CD4-positive, alpha-beta T cell treated with Interleukin-6 at 100 ng/mL for 8 hours (primary cell): ENCODE measurements at places on chromosomes 5 and 9.

DNA sequence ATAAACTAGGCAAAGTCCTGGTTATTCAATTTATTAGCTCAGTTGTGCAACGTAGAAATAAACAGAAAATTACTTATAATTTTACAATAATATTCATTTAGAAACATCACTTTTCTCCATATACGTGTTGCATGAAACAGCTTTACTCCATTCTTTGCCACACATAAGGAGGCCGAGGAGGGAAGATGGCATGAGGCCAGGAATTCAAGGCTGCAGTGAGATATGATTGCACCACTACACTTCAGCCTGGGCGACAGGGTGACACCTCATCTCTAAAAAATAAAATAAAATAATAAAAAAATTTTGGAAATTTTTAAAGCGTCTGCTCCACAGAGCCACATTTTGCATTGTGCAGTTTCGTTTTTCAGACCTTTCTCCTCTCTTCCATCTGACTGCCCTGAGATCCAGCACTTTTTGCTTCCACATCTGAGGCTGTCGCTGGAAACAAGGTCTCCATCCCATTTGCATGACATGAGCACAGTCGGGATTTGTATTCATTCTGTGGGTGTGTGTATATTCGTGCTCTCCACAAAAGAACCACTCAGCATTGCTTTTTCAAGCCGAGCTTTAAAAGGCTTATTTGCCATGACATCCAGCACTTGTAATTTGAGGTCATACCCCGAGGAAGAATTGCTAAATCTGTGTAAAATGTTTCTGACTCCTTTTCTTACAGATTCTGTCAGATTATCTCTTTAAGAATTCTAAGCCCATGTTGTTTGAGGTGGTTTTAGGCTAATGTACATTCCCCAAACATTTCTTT lies 98.6 kb upstream of the MSX2 start:
- DNase-seq = no peak

DNA sequence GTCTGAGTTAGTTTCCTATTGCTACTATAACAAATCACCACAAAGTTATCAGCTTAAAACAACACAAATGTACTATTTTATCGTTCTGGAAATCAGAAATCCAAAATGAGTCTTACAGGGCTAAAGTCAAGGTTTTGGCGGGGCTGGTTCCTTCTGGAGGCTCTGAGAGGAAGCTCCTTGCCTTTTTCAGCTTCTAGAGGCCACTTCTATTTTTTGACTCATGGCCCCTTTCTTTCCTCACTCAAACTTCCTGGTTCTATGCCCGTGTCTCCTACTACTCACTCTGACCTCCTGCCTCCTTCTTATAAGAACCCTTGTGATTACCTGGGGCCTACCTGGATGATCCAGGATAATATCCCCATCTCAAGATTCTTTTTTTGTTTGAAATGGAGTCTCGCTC lies 48.2 kb downstream of the GABBR2 start:
- no peak for DNase-seq

DNA sequence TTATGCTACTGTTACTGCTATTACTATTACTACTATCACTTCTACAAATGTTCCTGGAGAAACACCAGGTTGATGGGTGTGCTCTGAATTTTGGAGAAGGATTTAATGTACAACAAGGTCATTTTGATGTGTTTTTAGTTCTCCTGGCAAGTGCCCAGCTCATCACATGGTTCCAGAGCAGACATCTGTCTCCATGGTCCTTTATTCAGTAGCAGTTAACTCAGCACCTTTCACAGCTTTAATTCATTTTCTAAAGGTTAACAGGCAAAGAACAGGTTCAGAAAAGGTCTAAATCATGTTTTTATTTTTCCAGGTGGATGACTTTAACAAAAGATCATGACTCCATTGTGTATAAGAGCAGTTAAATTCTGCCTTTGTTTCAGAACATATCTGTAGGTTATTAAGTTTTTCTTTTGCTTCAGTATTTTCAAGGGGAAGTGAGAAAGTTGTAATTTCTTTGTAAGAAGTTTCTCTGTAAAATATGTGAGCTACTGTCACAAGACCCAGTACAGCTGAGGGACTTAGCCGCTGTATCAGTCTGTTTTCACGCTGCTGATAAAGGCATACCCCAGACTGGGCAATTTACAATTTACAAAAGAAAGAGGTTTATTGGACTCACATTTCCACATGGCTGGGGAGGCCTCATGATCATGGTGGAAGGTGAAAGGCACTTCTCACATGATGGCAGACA lies 41.9 kb downstream of the MTRR start:
- no peak for DNase-seq

- DNase-seq = no peak
These were observed 848.8 kb upstream of the DMAC1 start for GRCh38 chr9:8648271-8648845.

GRCh38 chr9:35732800-35733541 lies 505 bp downstream of the CREB3 start:
- DNase-seq = no peak

GRCh38 chr9:37342493-37342892 lies 80.0 kb upstream of the GRHPR start:
- DNase-seq = no peak

GRCh38 chr5:27458287-27458686 lies 419.9 kb upstream of the CDH9 start:
- DNase-seq = no peak
